MG63 (cell line): ENCODE measurements at places on chromosomes 6 and 20. TPM values are rescaled to one million over a fixed set of nuclear protein-coding genes. Genes with fewer than 3 reads are reported as not detected.
A peak's percentile ranks its signal among the peaks of the same experiment; 100 is the strongest.

DNA sequence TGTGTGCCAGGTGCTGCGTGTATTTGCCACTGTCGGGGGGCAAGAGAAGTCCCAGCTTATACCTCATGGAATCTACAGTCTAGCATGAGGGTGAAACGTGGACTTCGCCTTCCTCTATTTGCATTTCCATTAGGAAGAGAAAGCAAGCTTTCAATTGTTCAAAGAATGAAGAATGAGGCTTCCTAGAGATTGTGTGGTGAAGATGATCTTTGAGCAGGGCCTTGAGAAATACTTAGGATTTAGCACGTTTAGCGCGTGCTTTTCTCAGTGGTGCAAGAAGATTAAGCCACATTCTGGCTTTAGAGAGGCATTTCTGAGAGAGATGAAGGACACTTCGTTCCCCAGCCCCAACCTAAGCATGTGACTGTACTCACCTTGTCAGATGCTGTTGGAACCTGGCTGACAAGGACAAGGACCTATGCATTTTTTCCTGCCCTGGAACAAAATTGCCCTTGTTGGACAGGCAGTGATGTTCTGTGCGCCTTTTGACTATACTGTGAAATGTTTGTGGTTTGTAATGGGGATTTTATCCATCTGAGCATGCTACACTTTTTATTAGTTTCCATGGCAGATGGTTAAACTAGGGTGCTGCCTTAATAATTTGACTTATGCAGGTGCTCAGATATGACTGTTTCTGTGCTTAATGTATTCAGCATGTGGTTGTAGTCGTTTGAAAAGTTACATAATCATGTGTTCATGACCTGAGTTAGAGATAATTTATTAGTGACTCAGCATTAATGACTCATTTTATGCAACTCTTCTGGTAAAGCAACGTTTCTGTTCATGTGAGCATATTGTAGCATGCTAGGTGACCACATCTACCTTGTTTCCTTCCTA lies 10.7 kb downstream of the TULP4 start:
- no peak for DNase-seq

DNA sequence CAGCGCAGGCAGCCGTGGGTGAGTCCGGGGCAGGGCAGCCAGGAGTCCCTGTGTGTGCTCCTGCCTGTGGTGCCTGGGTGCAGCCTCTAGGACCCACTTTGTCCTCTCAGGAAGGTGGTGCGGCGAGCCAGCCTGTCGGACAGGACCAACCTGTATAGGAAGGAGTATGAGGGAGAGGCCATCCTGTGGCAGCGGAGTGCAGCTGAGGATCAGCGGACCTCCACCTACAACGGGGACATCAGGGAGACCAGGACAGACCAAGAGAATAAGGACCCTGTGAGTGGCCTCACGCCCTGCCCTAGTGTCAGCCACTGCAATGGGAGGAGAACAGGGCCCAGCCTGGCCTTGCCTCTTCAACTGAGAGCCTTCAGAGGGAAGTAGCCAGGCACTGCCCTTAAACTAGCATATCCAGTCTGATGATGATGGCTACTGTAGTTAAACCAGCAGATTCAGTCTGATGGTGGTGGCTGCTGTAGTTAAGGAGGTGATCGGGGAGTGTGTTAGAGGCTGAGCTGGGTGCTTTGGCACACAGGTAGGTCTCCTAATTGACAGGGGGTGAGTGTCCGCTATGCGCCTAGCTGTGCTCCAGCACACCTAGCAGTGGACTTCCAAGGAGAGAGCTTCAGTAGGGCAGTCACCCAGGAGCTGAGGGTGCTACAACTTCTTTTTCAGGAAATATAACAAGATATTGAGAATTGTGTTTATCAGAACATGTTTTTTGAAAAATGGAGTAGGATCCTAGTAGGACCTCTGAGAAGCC lies 18.1 kb upstream of the FAM83D start:
- no peak for DNase-seq

DNA sequence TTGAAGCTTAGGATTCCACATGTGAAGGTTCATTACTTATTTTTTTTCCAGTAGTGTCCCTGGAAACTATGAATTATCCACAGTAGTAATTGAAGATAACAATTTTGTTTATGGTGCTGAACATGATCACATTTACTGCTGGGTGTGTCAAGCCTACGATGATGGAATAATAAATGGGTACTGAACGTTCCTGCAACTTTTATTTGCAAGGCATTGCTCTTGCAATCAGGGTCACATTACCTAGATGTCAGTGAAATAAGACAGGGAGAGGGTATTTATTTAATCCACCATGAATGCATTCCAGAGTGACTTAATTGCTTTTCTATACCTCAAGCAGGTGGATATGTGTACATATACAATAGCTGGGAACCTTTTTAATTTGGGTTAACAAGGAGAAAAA lies 27.0 kb upstream of the MLIP start:
- DNase-seq: no peak

GRCh38 chr20:38842558-38842981 lies 37.1 kb downstream of the PPP1R16B start:
- no peak for DNase-seq

DNA sequence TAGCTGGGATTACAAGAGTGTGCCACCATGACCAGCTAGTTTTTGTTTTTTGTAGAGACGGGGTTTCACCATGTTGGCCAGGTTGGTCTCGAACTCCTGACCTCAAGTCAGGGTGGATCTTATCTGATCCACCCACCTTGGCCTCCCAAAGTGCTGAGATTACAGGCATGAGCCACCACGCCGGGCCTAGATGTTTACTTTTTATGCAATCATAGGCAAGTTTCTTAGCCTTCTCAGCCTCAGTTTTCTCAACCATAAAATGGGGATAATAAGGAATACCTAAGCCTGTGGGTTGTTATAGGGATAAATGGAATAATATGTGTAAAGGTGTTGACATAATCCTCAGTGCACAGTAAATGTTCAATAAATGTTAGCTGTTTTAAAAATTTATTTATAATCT lies 9.8 kb downstream of the SPATS1 start:
- no peak for DNase-seq

- peak; percentile 71 for DNase-seq
Observed at GRCh38 chr6:21946298-21946783, 350.5 kb downstream of the PRL start.

The FAM209B gene
- not detected in 2 replicates for total RNA-seq

- peak; percentile 80 for DNase-seq
Observed at GRCh38 chr20:57947421-57948179, 237.8 kb upstream of the PMEPA1 start.

The PTGIS gene
- total RNA-seq: 4.1 and 6.2 TPM in 2 replicates

The TAGAP gene
- not detected in 2 replicates for total RNA-seq

DNA sequence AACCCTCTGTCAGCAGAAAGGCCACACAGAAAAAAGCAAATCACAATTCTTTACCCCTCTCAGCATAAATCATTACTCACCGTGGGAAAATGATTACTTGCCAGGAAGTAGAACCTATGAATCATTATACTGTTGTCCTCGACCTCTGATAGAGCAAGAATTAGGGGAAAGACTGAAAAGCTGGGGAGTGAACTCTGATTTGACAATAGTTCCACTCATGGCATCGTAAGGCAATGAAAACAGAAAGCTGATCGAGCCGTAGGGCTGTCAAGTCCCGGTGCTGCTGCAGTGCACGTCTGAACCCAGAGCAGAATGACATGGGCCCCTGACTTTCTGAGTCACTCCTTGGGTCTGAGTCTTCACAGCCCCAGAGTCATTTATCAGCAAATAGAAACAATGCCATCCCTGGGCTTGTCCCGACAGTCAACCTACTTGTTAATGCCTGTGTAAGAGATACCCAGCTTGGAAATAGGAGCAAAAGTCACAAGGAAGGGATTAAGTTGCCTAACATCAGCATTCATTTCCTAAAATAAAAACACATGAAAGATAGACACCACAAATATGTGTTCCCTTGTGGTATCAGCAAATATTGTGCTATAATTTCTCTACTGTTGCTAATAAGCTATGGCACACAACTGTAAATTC lies 224.8 kb upstream of the MARCKS start:
- DNase-seq: peak; percentile 65

The CST2 gene
- not detected in 2 replicates for total RNA-seq

DNA sequence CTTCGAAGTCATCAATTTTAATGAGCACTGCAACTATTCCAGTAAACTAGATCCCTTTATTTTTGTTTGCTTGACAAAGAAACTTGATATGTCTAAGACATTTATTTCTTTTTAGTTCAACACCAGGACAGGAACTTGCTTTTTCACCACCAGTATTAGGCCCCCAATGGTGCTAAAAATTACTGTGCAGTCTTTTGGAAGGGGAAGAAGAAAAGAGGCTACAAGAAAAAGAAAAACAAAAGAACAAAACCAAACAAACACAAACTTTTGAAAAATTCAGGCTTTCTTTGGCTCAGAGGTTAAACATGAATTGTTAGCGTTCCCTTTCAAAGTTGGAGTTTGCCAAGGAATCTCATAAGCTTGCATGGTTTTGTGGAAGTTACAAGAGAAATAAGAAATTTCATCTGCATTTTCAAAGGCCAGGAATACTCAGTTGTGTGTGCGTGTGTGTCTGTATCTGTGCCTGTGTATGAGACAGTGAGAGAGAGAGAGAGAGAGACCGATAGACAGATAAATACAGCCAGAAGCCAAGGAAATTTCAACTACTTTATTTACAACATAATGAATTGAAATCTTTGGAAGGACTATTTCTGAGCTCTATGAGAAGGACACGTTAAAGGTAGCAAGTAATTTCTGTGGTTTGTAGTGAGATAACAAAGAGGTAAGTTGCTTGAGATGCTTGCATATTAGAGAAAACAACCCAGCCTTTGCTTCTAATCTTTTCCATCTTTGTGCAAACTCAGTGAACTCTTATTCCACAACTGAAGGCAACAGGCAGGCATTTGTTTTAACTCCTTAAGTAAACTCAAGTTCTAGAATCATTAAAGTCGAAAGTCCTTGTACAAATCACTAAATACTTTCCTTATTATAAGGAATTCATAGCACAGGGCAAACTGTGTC lies 171.0 kb upstream of the CITED2 start:
- DNase-seq: no peak

The GNAS-AS1 gene
- total RNA-seq: 1.1 and 1.7 TPM in 2 replicates

DNA sequence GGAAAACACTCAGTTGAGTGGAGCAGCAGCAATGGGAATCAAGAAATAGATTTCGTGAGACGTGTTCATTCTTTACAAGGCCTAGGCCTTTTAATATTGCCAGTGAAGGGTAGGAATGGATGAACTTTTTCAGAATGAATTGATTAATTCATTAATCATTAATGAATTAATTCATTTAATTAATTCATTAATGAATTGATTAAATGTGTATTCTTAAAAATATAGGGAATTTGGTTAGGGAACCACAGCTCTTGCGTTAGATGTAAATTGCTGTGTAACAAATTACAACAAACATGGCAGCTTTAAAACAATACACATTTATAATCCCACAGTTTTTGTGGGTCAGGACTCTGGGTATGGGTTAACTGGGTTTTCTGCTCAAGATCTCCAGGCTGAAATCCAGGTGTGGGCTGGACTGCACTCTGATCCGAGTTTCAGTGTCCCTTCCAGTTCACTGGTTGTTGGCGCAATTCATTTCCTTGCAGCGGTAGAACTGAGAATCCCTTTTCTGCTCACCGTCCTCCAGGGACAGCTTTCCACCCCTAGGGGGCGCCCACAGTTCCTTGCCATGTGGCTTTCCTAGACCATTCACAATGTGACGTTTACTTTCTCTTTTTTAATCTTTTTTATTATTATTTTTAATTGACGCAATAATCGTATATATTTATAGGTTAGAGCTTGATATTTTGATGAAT lies 32.8 kb upstream of the BCAS1 start:
- DNase-seq: peak; percentile 74

GRCh38 chr6:24991810-24992467 lies 56.2 kb upstream of the RIPOR2 start:
- DNase-seq: no peak

The CPNE5 gene
- 0.59 TPM in 1 of 2 replicates, not detected in the other for total RNA-seq

The SPATS1 gene
- total RNA-seq: not detected in 2 replicates

The NOTCH4 gene
- total RNA-seq: 0.25 TPM in 1 of 2 replicates, not detected in the other

The TTLL9 gene
- not detected in 2 replicates for total RNA-seq

GRCh38 chr20:45935416-45936046 lies 1.0 kb downstream of the PCIF1 start:
- no peak for DNase-seq

The SOX18 gene
- total RNA-seq: 0.22 and 0.92 TPM in 2 replicates

DNA sequence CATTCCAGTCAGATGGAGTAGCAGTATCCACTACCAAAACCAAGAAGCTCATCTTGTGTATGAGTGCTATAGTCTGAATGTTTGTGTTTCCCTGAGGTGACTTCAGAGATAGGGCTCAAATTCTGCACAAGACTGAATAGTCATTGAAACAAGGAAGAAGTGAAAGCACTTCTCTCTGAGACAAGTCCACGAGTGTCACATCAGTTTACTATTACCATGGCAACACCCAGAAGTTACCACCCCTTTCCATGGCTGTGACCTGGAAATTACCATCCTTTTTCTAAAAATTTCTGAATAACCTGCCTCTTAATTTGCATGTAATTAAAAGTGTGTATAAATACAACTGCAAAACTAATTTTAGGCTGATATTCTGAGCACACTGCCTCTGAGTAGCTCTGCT lies 682.1 kb upstream of the ADGRB3 start:
- DNase-seq: no peak

- peak; percentile 68 for DNase-seq
Observed at GRCh38 chr6:113172531-113172966, 684.6 kb upstream of the MARCKS start.

DNA sequence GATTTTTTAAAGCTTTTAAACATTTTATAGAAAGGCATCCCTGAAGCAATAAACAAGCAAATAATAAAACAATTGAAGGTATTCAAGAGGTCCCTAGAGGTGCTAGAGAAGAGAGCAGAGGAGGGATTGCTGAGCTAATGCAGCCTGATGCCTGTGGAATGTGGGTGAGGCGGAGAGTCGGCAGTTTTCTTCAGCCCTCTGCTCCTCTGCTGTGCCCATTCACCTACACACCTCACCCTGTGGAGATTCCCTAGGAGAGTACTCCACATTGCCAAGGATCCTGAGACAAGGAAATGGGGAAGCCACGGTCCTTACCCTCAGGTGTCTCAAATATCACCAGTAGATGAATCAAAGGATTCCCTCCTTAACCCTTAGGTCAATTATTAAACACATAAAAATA lies 199.8 kb upstream of the POU3F2 start:
- DNase-seq: no peak

GRCh38 chr6:16132909-16133308 lies 4.0 kb downstream of the MYLIP start:
- DNase-seq: no peak

DNA sequence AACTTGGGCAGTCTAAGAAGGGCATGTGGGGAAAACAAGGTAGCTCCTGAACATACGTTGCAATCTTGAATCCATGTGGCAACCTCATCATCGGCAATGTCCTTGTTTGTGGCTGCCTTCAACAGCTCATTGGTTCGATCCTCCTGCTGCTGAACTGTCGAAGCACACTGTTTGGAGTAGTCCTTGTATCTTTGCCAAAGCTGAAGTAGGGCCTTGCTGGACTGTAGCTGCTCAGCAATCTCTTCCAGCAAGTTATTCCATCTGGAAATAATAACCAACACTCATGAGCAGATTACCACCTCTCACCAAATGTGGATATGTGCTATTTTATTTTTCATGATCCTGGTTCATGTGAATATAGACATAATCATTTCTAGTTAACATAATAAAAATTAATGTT lies 413.3 kb downstream of the ESR1 start:
- no peak for DNase-seq

GRCh38 chr20:16926626-16927430 lies 178.7 kb downstream of the OTOR start:
- DNase-seq: no peak
